ENCODE measurements at places on chromosomes 3 and 15.
A peak's percentile ranks its signal among the peaks of the same experiment; 100 is the strongest.

GRCh38 chr3:166986000-166986399 is 394.1 kb downstream of the ZBBX start:
- no peak for DNase-seq

DNA sequence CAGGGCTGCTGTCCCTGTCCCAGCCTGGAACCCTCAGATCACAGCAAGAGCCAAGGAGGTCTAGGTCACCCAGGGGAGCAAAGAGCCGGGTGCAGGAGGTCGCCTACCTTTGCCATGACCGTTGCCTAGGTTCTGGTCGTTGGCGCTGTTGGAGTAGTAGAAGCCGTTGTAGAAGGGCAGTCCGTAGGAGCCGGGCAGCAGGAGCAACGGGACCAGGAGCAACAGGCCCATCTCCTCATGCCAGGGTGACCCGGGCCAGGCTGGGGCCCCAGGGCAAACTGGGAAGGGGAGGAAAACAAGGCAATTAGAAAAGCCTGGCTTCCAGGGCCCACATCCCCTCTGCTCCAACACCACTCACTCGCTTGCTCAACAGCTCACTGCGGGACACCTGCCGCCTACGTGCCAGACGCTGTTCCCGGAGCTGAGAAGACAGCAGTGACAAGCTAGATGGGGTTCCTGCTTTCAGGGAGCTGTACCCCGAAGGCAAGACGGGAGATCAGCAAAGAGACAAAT is 8.2 kb downstream of the HAPLN3 start:
- no peak for DNase-seq

DNA sequence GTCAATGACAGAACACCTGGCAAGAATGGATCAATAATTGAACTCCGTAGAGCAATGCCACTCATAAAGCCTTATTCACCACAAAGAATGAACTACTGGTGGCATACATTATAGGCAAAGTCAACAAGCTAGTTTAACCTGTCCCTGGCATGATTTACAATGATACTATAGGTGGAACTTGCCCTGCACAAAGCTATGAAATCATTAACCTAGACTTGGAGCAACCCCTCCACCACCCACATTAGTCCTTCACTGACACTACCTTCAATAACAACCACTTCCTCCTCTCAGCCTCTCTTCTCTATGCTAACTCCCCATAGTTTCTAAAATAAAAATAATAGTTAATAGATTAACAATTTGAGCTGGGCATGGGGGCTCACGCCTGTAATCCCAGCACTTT is 54.4 kb downstream of the ACAP2 start:
- no peak for DNase-seq

- peak; percentile 96 for DNase-seq
Measured at GRCh38 chr3:196688349-196688748, 23.7 kb downstream of the CEP19 start.

DNA sequence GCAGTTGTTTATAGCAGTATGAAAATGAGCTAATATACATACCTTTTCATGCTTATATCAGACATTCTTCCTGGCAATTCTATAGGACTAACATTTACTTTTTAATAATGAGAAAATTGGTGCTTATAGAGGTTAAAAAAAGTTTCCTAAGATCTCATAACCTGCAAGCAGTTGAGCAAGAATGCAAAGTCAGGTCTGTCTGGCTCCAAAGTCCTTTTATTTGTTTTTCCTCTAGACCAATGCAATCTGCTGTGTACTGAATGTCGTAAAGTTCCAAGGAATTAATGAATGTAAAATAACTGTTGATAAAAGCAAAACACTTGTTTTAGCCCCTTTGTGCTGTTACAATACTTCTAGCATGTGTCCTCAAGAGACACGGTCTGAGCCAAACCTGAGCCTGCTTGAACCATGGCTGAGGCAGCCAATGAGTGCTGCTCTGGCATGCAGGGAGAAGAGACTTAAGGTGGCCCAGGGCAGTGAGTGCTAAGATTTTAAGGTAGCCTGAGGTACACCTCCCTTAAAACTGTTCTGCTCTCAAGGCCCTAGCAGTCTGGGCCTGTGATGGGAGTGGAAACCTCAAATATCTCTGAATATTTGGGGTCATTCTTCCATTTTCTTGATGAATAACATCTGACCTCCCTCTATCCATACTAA is 555.1 kb upstream of the NAALADL2 start:
- no peak for DNase-seq

DNA sequence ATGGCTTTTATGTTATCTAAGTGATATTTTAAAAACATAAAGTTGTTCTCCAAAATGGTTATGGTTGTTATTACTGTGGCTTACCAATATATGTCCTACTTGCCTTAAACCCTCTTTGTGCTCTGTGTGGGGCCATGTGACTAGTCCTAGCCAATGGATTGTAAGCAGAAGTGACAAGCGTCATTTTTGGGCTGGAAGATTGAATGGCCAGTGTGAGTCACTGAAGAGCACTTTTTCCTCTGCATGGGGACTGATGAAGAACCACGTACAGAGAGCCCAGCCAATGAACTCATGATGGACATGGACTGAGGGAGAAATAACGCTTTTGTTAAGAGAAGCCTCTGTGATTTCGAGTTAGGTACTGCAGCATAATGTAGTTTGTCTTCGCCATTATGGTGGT is 332.7 kb downstream of the EDEM1 start:
- DNase-seq: peak; percentile 27

DNA sequence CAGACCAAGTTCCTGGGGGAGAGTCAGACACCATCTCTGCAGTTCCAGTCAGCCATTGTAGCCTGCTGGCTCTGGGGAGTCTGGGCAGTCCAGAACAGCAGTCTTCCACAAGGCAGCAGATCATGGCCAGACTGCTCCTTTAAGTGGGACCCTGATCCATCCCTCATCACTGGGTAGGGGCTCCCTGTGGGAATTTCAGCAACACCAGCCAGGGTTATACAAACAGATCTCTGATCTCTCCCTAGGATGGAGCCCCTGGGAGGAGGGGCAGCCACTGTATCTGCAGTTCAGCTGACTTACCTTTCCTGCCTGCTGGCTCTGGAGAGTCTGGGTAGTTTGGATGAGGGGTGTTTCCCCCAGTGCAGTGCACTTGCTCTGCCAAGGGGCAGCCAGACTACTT is 42.1 kb upstream of the UNC13C start:
- no peak for DNase-seq

DNA sequence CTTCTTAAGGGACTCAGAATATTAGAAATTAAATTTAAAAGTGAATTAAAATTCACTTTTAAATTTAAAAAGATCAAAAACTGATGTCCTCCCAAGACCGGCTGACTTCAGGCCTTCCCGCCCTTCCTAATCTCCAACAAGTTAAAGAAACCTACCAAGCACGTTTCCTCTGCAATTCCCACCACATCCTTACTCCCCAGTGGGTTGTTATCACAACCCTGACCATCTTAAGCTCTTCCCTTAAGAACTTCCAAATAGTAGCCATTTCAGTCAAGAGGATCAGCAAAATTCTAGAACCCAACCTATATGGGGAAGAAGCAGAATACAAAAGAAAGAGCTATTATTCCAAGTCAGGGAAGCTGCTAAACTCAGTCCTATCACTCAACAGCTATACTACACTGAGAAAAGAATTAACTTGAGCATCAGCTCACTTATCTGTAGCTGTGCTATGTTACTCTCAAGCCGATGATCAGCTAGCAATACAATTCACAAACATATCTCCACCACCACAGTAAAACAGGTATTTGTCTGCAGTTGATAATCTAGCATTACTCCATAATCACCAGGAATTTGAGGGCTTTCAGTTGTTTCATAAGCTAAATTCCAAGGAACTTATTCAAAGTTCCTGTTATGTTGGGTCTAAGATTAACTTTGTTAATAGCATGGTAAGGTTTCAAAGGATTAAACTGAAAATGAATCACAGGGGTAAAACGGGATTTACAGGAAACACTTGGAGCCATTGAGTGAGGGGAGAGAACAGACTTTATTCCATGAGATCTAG is 14.3 kb downstream of the ABCC5 start:
- no peak for DNase-seq
